ENCODE measurements at places on chromosomes 7 and 10.

DNA sequence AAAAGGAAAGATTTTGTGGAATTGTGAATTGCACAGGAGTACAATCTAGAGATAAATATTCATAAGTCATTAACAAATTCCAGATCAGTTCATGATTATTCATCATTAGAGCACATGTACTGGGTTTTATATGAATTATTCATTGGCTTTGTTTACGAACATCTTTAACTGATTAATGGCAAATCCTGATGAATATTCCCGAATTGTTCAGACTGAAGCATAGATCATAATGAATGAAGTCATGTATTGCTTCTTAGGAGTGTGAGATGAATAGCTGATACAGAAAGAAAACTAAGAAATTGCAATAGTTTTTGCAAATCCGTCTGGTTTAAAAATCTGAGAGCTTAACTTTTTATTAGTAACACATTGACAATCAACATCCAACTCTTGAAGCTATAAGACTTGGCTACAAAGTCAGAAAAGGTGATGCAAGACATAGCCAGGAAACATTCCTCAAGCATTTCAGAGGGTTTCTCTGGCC lies 183.6 kb upstream of the DGKB start:
- no peak for DNase-seq

- no peak for DNase-seq
Measured at GRCh38 chr10:73910401-73910763, 550 bp upstream of the PLAU start.

GRCh38 chr7:14905764-14906163 lies 3.2 kb upstream of the DGKB start:
- DNase-seq = no peak

DNA sequence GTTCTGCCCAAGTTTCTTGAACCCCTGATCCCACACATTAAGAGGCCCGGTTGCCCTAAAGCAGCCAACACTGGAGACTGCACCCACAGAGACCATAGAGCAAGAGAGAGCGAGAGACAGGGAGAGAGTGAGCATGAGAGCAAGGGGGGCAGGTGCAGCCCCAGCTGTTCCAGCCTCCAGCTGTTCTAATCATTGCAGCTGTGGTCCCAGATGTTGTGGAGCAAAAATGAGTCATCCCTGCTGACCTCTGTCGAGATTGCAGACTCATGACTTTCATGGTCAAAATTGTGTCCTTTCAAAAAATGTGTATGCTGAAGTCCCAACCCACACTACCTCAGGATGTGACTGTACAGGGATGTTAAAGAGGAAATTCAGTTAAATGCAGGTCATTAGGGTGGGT lies 143.9 kb upstream of the FRMD4A start:
- DNase-seq = peak; percentile 14
